AG10803 (cell line): ENCODE measurements at places on chromosomes 4 and X.

- peak; percentile 38 for DNase-seq
Observed at GRCh38 chr4:47577779-47578553, 92.9 kb downstream of the ATP10D start.

GRCh38 chr4:169094656-169095231, 84.7 kb upstream of the CBR4 start:
- no peak for DNase-seq

DNA sequence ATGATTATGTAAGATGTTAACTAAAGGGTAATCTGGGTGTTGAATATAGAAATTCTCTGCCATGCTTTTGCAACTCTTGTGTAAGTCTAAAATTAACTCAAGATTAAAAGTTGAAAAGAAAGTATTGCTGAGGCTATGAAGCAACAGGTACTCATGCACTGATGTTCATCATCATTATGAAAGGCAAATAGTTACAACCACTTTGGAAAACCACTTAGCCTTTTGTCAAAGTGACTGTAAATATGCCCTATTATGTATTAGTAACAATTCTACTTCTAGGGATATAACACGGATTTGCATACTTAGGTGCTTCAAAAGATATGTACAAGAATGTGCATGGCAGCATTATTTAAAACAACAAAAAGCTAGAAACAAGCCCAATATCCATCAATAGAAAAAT, 227.8 kb upstream of the CXXC4 start:
- no peak for DNase-seq

DNA sequence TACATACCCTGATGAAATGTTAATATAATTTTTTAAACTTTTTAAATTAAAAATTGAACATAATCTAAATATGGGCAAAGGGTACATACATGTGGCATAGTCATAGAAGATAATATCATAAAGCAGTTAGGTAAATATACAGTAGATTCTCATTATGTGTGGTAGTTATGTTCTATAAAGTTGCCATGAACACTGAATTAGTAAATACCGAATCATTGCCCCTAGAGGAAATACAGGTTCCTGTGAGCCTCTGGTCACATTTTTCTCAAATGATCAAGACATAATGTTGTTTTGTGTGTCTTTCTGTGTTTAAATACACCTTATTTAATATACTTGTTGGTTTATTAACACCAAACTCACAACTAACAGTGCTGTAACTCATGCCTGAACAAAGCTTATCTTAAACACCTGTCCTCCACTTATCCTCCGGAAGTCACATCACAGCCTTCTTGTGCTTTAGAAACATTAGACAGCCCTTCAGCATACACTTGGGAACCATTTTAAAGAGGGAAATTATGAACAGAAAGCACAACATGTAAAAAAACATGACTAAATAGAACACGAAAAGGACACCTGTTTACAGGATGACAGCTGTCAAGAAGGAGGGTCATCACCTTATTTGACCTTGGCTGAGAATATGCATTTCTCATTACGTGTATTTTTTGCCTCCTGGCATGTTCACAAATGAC, 169.4 kb upstream of the NAP1L5 start:
- DNase-seq, result no peak

DNA sequence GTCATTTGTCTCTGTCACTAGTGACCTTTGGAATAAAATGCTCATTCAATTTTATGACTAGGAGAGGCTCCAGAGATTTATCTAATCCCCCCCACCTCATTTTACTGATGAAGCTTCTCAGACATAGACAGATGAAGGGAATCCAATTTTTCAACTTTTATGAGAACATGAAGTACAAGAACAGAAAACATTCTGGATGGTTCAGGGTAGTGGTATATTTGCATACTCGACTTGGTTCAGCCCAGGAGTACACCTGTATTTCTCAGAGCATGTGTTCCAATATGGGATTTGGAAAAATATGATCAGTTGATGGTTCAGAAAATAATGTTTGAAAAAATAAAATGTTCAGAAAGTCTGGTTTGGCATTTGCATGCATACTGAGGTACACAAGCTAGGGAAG, 131.4 kb upstream of the GALNT7 start:
- no peak for DNase-seq

- DNase-seq, result no peak
Observed at GRCh38 chr4:138492176-138492575, 250.0 kb upstream of the SLC7A11 start.

DNA sequence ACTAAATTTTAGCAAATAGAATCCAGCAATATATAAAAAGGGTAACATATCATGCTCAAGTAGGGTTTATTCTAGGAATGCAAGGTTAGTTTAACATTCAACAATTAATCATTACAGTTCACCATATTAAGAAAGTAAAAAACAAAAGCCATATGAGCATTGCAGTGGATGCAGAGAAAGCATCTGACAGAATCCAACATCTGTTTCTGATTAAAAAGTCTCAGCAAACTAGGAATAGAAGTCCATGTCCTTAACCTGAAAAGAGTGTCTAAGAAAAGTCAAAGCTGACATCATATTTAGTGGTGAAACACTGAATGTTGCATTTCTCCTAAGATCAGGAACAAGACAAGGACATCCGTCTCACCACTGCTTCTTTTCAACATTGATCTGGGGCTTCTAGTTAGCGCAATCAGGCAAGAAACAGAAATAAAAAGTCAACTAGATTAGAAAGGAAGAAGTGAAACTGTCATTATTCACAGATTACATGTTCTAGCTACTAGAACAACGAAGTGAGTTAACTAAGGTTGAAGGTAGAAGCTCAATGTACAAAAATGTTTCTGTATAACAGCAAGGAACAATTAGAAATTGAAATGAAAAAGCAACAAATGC, 49.3 kb downstream of the MRPL1 start:
- peak; percentile 37 for DNase-seq

DNA sequence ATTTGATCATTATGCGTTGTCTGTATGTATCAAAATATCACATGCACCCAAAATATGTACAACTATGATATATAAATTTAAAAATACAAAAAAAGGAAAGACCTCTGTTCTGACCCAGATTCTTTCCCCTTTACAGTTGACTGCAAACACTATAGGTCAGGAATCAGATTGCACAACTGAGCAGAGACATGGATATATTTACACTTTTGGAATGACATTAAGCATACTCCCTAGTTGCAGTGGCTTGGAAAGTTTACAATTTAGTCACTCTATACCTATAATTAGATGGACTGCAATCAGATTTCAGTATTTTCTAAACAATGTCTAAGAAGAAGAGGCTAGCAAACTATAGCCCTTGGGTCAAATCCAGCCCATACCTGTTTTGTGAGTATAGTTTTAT, 98.5 kb upstream of the INPP4B start:
- DNase-seq, result no peak

- no peak for DNase-seq
Observed at GRCh38 chr4:11720292-11720691, 291.6 kb upstream of the HS3ST1 start.

DNA sequence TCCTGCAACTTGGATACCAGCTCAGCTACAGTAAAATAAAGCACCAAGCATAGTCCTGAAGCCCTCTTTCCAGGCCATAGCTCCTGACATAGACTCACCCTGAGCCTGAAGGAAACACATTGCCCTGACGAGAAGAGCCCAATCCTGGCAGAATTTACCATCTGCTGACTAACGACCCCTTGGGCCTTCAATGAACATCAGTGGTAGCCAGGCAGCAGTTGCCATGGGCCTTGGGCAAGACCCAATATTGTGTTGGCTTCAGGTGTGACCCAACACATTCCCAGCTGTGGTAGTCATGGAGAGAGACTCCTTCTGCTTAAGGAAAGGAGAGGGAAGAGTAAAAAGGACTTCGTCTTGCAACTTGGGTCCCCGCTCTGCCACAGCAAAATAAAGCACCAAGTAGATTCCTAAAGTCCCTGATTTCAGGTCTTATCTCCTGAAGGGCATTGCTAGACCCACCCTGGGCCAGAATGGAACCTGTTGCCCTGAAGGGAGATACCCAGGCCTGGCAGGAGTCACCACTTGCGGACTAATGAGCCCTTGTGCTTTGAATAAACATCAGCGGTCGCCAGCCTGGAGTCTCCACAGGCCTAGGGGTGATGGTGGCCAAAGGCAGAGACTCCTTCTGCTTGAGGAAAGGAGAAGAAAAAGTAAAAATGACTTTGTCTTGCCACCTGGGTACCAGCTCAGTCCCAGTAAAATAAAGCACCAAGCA, 902.6 kb downstream of the C4orf33 start:
- DNase-seq, result no peak

- DNase-seq, result no peak
Observed at GRCh38 chr4:119725688-119726330, 97.2 kb upstream of the PDE5A start.

DNA sequence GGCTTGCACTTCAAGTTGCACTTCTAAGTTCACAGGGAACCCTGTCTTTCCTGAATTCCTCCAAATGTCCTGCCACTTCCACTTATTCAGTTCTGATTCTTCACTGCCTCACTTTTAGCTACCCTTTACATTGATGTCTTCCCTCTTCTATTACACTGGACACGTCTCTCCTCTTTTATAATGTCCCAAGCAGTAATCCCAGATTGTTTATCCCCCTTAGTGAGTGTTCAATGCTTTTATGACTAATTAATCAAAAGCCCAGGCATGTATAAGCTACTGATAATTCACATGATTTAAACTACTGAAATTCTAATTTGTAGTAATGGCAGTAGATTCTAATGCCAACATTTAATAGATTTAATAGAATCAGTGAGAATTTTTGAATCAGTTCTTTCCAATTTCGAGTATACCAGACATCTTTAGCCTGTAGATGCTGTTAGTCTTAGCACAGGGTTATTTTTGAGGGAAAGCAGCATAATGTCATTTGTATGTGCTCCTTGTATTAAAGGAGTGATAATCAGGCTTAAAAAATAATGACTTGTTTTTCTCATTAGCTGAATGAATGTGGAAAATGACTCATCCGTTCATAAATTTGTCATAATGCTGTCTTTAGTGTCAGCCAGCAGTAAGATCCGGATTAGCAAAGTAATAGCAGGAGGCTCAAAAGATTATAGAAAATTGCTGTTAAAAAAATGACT, 703.1 kb downstream of the CENPC start:
- no peak for DNase-seq

- no peak for DNase-seq
Observed at GRCh38 chrX:44723426-44723825, 120.4 kb upstream of the DUSP21 start.

GRCh38 chrX:646796-647195, 16.2 kb downstream of the SHOX start:
- DNase-seq, result no peak

GRCh38 chr4:74379912-74380311, 15.0 kb downstream of the EREG start:
- no peak for DNase-seq

DNA sequence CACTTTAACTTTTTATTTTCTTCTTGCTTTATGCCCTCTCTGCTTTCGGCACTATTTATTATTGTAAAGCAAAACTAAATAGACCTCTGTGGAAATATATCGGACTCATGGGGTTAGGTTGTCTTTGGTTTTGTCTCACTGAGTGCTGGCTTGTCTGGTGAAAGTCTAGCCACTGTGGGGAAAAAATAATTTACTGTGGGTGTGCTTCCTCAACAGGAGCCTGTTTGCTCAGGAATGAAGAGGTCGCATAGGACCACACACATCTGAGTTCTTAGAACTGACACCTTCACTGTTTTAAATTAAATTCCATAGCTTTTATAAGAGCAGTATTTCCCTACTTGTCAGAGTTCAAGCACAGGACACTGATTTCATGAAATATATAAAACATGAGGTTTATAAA, 103.0 kb upstream of the BMPR1B start:
- no peak for DNase-seq

GRCh38 chr4:120613778-120614177, 308.7 kb downstream of the PRDM5 start:
- no peak for DNase-seq

DNA sequence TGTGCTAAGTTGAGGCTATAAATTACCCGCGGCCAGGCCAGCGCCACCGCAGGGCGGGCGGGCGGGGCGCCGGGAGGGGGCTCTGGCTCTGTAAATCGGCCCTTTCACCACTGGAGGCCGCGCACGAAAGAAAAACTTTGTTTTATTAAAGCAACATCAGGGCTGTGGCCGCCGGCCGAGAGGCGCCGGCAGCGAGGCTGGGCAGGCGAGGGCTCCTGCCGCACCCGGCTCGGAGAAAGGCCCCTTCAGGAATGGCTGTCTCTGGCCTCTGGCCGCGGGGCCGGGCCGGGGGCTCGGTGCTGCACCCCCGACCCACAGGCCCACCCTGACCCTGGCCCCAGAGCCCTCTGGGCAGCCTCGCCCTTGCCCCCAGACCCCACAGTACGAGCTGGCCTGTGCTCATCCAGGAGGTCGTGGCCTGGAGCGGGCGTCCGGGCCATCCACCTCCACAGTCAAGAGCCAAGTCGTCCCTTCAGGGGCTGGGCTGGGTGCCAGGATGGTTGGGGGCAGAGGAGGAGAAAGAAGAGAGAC, 29.5 kb upstream of the FGFR3 start:
- DNase-seq, result peak; percentile 48

DNA sequence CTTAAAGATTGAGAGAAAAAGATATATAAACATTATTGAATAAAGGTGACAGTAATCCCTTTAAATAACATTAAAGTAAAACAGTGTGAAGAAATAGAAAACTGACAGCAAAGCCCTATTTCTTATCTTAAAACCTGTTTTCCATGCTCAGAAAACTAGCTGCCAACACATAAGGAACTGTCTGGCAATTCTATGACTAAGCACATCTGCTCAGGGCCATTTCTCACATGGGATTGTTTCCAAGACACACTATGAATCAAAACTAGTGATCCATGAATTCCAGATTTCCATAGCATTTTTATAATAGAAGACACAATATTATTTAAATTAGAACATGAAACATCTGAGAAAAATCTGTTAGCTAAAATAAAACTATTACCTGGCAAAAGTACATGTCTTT, 113.4 kb downstream of the SCLT1 start:
- peak; percentile 85 for DNase-seq

GRCh38 chr4:55807556-55807955, 12.0 kb upstream of the EXOC1L start:
- no peak for DNase-seq

GRCh38 chrX:68997511-68997910, 167.7 kb downstream of the PJA1 start:
- DNase-seq, result no peak

DNA sequence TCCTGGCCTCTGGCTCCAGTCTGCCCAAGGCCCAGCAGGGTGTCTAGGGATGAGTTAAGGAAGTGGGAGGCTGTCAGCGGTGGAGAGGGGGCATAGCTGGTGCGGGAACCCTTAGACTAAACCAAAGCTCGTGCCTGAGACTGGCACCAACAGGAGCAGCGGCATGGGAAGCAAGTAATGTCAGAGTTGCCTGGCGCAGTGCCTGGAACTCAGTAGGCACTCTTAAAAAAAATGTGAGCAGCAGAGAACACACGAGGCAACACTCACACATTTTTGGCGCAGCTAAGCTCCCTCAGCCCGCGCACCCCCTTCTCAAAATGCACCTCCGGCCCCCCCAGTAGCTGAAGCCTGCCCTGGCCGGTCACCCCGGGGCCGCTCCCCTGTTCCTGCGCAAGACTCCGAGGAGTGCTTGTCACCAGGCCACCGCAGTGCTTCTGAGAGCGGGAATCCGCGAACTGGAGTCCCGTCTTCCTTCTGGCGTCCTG, 583 bp downstream of the GABRE start:
- peak; percentile 43 for DNase-seq
